ENCODE measurements at places on chromosomes 16 and 17.
A peak's percentile ranks its signal among the peaks of the same experiment; 100 is the strongest.

DNA sequence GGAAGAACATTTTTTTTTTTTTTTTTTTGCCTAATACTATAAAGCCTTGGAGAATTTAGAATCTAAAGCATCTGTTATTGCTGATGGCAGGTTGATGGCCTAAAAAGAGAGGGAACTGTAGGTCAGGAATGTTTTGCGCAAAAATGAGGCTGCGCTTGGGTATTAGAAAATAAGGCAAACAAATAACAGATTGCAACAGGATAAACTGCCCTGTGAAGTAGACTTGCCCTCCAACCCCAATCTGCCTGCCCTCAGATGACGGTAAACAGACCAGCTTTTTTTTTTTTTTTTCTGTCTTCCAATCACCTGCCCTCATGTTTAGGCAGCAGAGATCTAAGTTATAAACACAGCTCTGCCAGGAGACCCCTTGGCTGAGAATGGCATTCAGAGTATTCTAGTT lies 3.8 kb upstream of the DHX8 start:
- no peak for DNase-seq

DNA sequence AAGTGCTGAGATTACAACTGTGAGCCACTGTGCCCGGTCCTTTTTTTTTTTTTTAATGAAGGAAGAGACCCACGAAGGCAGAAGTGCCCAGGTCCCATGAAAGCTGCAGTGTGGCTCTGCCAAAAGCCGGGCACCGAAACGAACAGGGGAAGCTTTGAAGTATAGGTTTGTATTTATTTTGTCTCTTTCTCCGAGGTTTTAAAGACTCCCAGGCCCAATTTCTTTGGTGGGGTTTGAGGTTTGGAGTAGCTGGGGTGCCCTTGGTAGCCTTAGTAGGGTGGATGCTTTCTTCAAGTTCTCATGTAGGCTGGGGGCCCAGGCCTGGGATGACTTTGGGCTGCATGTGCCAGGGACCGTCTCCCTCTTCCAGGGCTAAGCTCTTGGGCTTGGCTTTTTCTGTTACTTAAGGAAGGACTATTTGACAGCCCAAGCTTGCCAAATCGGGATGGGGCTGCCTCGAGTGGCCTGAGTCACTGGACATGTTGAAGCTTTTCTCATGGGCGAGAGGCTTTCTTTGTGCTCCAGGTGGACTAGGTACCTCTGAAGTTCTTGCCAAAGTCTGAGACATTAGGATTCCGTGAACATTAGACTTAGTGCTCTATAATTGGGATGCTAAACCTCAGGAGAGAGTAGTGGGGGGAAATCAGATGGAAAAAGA lies 66.3 kb downstream of the WIPI1 start:
- no peak for DNase-seq

GRCh38 chr16:3879258-3879886 lies 1.1 kb downstream of the CREBBP start:
- DNase-seq, result no peak

- DNase-seq, result peak; percentile 58
Measured at GRCh38 chr17:74779948-74780400, 3.8 kb upstream of the NAT9 start.

DNA sequence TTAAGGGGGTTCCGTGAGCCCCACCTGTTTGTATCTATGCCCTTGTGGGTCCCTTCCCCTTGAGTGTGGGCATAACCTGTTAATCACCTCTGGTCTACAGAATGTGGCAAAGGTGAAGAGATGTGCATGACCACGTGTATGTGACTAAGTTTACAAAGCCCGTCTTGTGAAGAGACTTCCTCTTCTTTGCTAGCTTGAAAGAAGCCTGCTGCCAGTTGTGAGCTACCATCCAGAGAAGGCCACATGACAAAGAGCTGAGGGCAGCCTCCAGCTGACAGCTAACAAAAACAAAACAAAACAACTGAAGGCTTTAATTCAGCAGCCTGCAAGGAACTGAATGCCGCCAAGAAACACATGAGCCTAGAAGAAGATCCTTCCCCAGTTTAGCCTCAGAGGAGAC lies 112.0 kb downstream of the AXIN2 start:
- DNase-seq, result no peak

GRCh38 chr16:35201151-35201550 lies 1741.7 kb downstream of the TP53TG3F start:
- DNase-seq, result no peak

Data from stimulated activated CD8-positive, alpha-beta memory T cell treated with anti-CD3 and anti-CD28 coated beads, Interleukin-15, amount 100 ng/mL, for 48 hours (primary cell).